Jurkat, Clone E6-1 (cell line): ENCODE measurements at places on chromosomes 6 and 20.

- peak; percentile 88 for DNase-seq
Observed at GRCh38 chr20:1664911-1665310, 7.3 kb upstream of the SIRPG start.

DNA sequence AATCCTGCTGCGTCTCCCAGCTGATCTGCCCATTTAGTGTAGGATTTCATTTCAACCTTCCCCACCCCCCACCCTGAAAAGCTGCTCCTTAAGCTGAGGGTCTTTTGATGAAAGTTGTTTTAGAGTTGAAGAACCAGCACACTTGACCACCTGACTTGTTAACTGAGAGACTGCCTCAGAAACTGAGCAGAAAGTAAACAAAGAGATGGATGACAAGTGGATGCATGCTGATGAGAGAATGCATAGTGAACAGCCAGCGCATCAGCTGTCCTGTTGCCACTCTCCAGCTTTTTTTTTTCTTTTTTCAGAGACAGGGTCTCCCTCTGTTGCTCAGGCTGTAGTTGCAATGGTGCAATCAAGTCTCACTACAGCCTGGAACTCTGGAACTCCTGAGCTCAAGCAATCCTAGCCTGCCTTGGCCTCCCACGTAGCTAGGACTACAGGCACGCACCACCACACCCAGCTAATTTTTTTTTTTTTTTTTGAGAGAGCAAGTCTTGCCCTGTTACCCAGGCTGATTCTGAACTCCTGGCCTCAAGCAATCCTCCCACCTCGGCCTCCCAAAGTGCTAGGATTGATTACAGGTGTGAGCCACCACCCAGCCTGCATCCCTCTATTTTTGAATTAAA, 9.5 kb downstream of the RPL10A start:
- no peak for DNase-seq

GRCh38 chr20:9349249-9349648, 165.1 kb upstream of the LAMP5 start:
- no peak for DNase-seq

- DNase-seq: peak; percentile 16
Observed at GRCh38 chr6:21666201-21666691, 72.7 kb downstream of the SOX4 start.

- no peak for DNase-seq
Observed at GRCh38 chr20:58494923-58495622, 20.1 kb downstream of the APCDD1L start.

DNA sequence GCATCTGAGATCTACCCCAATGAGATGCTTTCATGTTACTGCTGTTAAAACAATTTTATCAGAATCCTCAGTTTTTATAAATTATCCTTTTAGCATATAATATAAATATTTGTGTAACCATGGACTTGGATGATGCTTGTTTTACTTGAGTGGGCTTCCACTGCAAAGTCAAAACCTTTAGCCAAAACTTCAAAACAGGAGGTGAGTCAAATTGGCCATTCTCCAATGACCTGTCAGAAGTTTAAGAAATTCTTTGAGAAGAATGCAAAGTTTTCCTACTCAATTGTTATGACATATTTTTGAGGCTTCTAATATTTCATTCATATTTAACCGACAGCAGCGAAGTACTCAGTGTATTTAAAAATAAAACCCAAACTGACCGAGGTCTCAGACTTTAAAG, 507.9 kb downstream of the EYS start:
- no peak for DNase-seq

DNA sequence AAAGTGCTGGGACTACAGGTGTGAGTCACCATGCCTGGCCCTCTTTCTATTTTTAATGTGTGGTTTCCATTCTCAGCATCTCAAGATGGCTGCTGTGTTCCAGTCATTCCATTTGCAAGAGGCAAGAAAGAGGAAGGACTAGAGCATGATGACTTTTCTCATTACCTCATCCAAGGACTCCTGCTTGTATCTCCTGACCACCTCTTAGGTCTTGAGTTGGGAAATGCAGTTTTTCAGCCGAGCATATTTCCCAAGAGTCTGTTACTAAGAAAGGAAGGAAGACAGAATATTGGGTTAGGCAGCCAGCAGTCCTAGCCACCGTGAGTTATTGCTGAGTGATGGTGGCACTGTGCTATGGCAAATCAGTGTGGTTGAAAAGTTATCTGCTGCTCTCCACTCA, 108.4 kb upstream of the INSM1 start:
- DNase-seq: no peak

DNA sequence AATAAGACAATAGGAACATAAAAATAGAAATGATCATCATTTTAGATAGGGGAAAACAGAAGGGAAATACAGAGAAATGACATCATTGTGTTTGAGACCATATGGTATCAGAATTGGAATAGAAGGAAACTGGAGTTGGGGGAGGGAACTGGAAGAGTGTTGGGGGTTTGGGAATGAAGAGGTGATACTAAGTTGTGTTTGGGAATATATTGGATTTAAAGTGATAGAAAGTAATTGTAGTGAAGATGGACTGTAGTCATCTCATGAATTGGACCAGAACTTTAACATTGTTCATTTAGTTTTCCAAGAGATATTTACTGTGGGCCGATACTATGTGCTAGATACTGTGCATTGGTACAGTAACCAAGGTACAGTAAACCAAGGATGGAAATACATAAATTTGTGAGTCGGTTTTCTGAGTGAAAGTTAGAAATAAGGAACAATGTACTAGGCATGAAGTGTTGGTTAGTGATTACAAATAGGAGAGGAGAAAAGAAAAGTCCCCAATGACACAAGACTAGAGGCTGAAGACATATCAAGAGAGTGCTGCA, 32.3 kb downstream of the KCNQ5 start:
- no peak for DNase-seq

GRCh38 chr20:63662813-63663189, 4.7 kb downstream of the RTEL1 start:
- no peak for DNase-seq

DNA sequence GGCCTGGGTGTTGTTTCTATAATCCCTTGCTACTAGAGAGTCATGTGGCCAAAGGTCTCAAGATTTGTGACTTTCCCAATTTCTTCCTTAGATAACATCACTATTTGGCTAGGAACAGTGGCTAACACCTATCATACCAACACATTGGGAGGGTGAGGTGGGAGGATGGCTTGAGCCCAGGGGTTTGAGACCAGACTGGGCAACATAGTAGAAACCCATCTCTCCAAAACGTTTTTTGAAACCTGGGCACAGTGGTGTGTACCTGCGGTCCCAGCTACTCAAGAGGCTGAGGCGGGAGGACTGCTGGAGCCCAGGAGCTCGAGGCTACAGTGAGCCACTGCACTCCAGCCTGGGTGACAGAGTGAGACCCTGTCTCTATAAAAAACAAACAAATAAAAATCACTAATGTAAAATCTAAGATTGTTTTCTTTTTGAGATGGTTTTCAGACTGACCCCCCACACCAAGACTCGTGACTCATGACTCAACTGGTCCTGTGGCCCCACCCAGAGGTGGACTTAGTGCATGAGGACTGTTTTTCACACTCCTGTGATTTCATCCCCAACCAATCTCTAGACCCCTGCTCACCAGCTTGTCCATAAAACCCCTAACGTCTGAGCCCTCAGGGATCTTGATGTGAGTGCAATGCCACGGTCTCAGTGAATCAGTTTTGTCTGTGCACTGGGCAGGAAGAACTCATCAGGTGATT, 48.3 kb upstream of the KIF16B start:
- no peak for DNase-seq

DNA sequence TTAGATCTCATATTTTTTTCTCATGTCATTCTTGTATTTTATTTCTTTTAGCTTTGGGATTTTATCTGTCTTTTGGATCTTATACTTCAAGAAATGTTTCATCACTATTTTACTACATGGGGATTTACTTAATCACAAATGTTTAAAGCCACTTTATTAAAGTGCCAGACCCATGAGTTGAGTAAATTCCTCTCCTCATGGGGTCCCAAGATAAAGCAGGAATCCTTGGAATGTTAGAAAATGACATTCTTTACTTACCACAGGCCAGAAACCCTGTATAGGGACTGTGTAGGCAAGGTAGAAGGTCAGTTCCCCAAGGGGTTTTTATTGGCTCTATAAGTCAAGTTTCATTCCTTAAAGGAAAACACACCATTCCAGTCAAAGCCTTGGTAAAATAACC, 28.4 kb upstream of the OR2J2 start:
- DNase-seq: no peak

GRCh38 chr6:109964949-109965348, 13.2 kb upstream of the GPR6 start:
- DNase-seq: no peak

DNA sequence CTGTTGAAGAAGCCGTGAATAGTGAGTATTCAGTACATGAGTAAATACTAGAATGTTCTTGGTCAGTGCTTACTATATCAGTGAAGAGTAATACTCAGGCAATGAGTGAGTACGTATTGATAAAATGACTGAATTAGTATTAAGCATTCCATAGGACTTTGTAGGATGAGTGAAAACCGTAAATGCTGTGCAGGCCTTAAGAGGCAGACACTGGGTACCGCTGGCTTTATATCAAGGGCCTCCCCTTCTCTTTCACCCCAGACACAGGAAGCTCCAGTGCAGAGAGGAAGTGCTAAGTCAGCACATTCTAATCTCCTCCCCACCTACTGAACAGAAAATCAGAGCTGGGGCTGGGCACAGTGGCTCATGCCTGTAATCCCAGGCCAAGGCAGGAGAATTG, 24.2 kb downstream of the POFUT1 start:
- no peak for DNase-seq

- DNase-seq: no peak
Observed at GRCh38 chr6:161027385-161027784, 35.8 kb downstream of the MAP3K4 start.

DNA sequence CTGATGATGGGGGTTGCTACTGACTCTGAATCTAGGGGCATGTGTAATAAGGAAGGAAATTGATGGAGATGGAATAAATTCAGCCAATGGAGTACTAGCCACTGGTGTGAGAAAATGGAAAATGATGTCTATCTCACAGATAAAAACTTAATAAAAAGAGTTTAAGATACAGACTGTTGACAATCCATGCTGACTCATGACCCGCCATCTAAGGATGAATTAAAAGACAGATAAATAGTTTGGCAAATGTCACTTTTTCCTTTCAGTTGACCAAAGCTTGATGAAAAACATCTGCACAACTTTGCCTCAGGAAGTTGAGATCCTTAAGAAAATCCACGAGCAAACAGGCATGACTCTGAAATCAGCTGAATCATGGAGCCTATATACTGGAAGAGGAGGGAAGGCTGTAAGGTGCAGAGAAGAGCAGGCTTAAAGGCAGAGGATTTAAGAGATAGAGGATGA, 82.6 kb upstream of the BMP5 start:
- no peak for DNase-seq

- DNase-seq: no peak
Observed at GRCh38 chr6:22801831-22802230, 232.5 kb downstream of the HDGFL1 start.

DNA sequence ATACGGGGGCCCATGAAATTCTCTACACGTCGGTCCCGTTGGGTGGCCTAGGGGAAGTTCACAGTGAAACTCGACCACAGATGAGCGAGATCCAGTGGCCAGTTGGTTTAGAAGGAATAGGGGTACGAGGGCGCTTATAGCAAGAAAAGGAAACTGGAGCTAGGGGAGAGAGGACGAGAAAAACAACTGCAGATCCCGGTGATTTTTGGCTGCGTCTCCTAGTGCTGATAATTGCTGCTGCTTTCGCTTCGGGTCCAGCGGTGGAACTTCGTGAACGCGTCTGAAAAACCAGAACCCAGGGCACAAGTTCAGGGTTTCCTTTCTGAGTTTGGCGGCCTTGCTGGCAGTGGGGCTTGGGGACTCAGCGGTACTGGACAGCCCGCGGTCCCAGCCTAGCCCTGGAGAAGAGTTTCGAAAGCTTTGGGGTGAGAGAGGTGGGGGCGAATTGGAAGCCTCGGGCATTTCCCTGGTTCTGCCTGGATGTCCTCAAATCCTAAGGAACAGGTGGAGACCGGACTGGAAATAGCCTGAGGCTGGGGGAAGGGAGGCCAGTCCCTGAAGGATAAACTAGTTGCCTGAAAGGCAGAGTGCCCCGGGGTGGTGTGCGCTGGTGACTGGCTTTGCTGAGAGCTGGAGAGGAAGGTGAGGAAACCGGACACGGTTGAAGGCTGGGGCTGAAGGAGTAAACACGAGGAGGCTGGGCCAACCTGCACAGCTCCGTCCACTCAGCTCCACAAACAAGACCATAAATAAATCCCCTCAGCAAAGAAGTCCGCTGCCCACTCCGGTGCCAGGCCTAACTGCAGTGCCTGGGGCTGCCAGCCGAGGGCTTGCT, 793 bp downstream of the GMPR start:
- no peak for DNase-seq

- DNase-seq: no peak
Observed at GRCh38 chr6:50720623-50721022, 7.3 kb downstream of the TFAP2D start.

- no peak for DNase-seq
Observed at GRCh38 chr20:48180618-48181017, 395.3 kb upstream of the SULF2 start.

- DNase-seq: no peak
Observed at GRCh38 chr6:125844989-125845388, 54.2 kb downstream of the NCOA7 start.

DNA sequence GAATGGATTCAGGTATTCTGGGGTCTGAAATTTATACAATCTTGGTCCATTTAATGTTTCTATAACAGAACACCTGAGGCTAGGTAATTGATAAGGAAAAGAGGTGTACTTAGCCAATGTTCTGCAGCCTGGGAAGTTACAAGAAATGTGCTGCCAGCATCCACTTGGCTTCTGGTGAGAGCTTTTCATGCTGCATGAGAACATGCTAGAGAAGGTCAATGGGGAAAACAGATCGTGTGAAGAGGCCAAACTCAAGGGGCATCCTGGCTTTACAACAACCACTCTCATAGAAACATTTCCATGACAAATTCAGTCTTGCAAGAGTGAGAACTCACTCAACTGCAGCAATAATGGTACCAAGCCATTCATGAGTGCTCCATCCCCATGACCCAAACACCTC, 16.8 kb downstream of the IL22RA2 start:
- DNase-seq: no peak

DNA sequence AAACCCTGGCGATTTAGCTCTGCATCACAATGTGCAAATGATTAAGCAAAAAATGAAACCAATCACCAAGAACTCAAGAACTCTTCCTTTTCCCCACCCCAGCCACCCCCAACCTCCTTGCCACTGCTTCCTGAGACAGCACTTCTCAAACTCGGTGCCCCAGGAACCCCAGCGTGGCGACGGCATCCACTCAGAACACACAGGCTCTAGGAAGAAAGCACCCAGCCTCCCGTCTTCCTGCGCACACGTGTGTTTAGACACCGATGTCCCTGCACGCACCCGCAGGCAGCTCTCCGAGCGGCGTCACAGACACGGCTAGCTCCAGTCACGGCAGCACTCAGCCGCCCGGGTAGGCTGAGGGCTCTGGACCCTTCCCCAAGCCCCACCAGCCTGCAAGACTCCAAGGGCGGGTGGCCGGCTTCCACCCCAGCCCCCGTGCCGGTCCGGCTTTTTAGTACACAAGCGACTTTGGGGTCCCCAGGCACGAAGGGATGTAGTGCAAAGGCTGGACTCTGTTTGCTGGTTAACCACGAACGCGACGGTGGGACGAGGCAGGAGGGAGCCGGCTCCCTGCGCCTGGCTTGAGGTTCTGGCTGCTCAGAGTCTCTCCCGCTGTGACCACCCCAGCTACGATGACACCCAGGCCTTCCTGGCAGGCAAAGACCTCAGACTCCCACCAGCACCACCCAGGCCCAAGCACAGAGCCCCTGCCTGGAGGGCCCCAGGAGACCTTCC, 51.9 kb downstream of the KCNQ2 start:
- no peak for DNase-seq
